ENCODE measurements at places on chromosomes 7 and 10.

DNA sequence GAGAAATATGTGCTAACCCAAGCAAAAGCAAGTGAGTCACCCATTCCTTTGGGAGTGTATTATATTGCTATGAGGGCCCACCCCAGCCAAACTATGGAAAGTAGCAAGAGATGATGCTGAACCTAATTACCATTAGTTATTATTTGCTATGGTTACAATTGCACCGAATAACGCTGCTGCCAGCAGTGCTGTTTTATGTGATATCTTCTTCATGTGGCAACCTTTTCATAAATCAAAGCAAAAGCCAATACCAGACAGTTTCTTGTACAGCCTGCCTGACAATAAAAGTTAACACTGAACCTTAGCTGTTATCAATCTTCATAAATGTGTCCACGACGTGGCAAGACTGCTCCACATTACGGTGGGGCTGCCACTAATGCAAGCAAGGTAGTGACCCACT, 241.7 kb upstream of the PLXNA4 start:
- DNase-seq = no peak

GRCh38 chr7:93958651-93959050, 37.1 kb downstream of the GNG11 start:
- DNase-seq = no peak

DNA sequence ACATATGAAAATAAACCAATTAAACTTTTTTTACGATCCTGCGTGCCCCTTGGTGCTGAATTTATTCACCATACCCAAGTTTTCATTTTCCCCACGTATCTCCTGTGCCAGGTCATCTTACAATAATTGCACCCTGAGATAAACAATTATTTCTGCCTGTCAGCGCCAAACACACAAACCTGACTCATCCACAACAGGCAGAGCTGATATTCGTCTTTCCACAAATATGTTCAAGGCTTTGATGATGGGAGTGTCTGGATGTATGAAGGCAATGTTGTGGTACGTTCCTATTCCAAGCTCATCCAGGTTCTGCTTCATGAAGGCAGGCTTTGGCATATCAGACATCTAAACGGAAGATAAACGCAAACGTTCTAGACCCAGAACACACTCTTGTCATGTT, 45.8 kb upstream of the RHEB start:
- no peak for DNase-seq

GRCh38 chr7:100595188-100595587, 7.0 kb upstream of the PCOLCE start:
- no peak for DNase-seq

GRCh38 chr7:21550821-21551531, 8.1 kb downstream of the DNAH11 start:
- DNase-seq = no peak

DNA sequence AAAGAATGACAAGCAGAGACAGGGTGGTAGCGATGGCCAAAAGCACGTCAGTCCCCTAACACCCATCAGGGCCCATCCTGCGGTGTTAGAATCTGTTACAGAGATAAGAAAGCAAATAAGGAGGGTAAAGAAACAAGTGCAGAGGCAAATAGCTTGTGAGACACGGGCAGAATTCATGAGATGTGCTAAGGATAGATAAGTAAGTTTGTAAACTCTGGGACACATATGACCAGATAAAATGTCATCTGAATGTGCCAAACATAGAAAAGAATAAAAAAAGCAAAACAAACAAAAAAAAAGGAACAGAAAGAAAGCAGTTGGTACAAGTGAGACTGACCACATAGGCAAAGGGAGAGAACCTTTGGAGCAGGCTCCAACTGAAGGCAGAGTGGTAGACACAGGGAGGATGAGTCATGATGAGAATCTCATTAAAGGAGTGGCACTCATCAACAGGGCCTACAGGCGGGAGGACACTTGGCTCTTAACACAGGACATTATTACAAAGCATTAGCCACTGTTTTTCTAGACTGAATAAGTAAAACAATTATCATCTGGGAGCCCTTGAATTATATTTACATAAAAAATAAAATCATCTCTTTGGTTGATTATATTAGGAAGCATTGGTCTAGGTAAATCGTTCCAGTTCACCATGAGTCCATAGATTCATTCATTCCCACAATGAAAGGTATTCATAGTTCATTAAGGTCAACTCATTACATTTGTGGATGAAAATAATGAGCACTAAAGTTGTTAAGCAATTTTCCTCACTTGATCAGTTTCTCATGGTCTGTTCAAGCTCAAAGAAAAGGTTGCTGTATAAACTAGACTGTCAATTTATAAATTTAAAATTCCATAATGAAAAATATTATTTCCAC, 21.5 kb upstream of the EPHB6 start:
- DNase-seq = no peak

- no peak for DNase-seq
Measured at GRCh38 chr10:72702868-72703581, 11.1 kb downstream of the MCU start.

All from tibial artery (tissue), 4 donors.